Activated CD8-positive, alpha-beta memory T cell treated with anti-CD3 and anti-CD28 coated beads for 1 hour (primary cell): ENCODE measurements at places on chromosomes 11 and 22.

- DNase-seq, result no peak
These were observed 40.1 kb downstream of the OSBP start for GRCh38 chr11:59575505-59575904.

DNA sequence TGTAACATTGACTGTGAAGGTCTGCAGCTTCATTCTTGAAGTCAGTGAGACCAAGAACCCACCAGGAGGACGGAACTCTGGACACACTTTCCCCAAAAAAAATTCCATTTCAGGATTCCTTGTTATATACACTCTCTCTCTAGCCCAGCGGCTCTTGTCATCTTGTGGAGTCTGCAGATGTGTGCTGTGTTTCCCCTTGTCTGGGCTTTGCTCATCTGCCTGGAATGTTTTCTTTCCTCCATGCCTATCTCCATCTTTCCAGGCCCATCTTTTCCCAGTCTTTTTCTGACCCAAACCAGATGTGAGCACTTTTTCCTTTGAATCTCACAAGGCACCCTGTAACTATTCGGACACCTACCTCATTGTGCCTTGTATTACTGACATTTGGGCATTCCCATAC lies 5.1 kb upstream of the DRG1 start:
- no peak for DNase-seq

DNA sequence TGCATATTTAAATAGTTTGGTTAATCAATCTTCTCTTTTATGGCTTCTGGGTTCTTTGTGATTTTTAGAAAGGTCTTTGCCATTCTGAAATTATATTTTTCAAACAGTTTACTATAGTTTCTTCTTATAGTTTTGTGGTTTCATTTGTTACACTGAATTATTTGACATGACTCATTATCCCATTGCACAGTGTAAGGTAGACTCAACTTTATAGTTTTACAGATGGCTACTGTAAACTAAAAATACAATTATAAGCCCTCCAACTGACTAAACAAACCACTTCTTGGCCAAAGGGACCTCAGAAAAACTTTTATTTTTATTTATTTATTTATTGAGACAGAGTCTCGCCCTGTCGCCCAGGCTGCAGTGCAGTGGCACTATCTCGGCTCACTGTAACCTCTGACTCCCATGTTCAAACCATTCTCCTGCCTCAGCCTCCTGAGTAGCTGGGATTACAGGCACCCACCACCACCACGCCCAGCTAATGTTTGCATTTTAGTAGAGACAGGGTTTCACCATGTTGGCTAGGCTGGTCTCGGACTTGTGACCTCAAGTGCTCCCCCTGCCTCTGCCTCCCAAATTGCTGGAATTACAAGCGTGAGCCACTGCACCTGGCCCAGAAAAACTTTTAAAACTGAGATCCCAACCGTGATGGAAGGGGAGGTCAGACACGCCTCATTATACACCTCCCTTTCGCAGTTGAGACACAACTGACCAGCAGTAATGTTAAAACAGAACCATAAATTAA lies 14.1 kb upstream of the RAC2 start:
- no peak for DNase-seq

DNA sequence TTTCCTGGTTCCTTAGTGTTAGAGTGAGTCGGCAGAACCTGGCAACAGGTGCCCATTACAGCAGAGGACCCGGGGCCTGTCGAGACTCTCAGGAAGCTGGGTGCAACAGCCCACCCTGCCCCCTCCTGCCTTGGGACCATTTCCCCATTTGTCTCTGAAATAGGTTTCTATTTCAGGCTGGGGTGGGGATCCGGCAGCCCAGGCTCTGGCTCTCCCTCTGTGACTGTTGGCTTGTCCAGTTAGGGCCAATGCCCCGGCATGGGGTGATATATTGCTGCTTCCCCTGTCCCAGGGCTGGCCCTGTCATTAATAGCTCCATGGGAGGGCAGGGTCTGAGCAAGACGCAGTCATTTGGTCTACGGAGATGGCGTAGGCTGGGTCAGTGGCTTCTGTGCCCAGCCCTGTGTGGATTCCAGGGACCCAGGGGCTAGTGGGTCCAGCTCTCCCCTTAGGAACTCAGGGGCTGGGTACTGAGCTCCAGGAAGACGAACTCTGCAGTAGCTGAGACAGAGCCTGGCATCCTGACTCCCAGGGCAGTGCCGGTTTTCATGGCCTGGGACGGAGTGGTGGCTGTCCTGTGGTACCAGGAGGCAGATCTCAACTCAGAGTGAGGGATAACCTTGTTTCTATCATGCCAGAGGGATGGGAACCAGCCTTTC lies 2.7 kb downstream of the P2RY6 start:
- DNase-seq, result no peak

DNA sequence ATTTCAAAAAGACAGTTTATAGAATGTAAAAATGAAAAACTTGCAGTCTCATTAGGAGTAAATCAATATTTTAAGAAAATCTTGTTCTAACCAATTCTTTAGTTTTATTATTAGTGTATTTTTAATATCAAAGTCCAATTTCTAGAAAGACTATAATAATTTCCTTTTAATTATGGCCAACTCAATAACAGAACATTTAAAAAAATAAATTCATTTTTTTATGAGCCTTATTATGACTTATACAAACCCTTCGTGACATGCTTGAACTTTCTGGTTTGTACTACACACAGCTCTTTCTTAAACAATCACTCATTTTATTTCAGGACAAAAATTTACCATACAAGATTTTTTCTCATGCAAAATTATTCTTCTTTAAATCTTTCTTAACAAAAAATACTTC lies 11.7 kb upstream of the MRGPRE start:
- DNase-seq, result no peak

- no peak for DNase-seq
These were observed 47.8 kb downstream of the BTBD10 start for GRCh38 chr11:13415201-13415600.

GRCh38 chr22:20106205-20106848 lies 9.6 kb upstream of the RANBP1 start:
- DNase-seq, result no peak
